Tibial nerve (tissue), 4 donors: ENCODE measurements at places on chromosomes 11 and 22. TPM values are rescaled to one million over a fixed set of nuclear protein-coding genes. Genes with fewer than 3 reads are reported as not detected.

- no peak for DNase-seq
- no peak overlapping the region for H3K4me3 ChIP-seq
- H3K36me3 ChIP-seq, result no peaks in the 10 kb centered on the region
- no peaks in the 10 kb centered on the region for H3K4me1 ChIP-seq
These were observed 211.7 kb downstream of the FAM76B start for GRCh38 chr11:95577716-95578460.

The HEPN1 gene
- not detected for total RNA-seq

DNA sequence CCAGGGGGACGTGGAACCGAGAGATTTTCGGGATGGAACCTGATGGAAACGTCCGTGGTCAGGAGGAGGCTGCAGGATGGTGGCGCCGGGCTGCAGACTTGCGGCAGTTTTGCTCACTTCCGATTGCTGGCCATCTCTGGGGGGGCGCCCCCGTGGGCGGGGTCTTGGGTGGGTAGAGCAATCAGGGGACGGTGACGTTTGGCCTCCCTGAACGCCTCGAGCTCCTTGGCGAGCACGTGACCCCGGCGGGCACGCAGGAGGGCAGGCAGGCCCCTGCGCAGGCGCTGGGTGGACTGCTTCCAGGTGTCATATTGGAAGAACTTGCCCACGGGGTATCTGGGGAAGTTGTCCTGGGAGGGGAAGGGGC, 6.3 kb downstream of the IGF2 start:
- H3K4me3 ChIP-seq, result no peak overlapping the region
- no peak overlapping the region for H3K27ac ChIP-seq
- no peaks in the 10 kb centered on the region for H3K36me3 ChIP-seq
- no peak for DNase-seq

GRCh38 chr22:35556666-35557065, 16.0 kb downstream of the RASD2 start:
- H3K27ac ChIP-seq, result no peak overlapping the region
- no peak overlapping the region for H3K4me3 ChIP-seq

The ZNF214 gene
- 7.0 TPM for total RNA-seq

The SERPINH1 gene
- total RNA-seq, result 151 TPM

The DEPDC7 gene
- total RNA-seq, result 9.0 TPM

DNA sequence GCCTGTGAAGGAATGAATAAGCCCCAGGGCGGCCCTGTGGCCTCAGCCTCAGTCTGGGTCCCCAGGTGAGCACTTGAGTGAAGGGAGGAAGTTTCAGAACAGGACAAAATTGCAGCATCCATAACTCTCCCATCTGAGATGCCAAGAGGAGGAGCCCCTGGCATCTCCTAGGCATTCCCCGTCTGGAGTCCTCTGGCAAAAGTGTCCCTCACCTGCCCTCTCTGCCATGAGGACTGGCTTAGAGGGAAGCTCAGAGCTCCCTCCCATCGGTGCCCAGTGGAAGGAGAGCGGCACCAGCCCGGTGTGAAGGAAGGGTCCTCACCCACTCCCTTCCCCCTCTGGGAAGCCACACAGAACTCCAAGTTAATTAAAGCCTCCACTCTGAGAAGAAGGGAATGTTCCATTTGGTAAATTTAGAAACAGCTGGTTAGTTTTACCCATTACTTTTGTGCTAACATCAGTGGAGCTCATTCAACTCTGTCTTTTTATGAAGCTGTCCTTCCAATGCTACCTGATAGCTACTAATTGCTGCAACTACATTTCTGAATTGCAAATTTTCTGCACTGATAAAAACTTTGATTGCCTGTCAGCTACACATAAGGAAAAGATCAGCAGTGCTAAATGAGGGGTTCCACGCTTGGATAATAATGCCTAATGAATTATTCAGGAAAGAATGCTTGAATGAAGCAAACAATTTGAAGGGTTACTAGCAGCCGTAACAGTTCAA, 123.3 kb upstream of the RCN1 start:
- no peaks in the 10 kb centered on the region for H3K36me3 ChIP-seq
- no peak overlapping the region for H3K27ac ChIP-seq
- DNase-seq, result no peak
- H3K4me1 ChIP-seq, result no peaks in the 10 kb centered on the region
- H3K27me3 ChIP-seq, result no peaks in the 10 kb centered on the region

DNA sequence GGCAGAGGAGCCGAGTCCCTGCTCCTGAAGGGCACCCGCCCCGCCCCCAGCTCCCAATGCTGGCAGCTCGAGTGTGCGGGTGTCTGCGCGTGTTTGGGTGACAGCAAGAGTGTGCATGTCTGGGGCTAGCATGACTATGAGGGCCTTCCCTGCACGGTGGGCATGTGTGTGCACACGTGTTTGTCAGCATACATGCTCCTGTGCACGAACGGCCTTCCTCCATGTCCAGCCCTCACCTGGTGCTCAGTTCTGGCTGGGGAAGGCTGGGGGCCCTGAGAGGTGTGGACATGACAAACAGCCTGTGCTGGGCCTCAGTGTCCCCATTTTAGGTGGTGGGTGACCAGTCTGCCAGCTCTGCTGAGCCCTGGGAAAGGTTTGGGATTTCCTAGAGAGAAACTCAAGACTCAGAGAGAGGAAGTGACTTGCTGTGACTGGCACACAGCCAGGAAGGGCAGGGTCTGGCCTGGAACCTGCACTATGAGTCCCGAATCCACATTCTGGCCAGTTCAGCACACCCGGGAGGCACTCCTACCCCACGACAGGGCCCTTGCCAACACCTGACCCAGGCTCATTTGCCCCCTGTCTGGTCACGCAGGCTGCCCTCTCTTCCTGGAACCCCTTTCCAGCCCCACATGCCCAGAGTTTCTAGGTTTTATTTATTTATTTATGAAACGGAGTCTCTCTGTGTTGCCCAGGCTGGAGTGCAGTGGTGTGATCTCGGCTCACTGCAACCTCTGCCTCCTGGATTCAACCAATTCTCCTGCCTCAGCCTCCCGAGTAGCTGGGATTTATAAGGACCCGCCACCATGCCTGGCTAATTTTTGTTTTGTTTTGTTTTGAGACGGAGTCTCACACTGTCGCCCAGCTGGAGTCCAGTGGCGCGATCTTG, 3.3 kb upstream of the SHISA8 start:
- no peaks in the 10 kb centered on the region for H3K36me3 ChIP-seq
- H3K4me3 ChIP-seq, result no peak overlapping the region
- H3K27ac ChIP-seq, result no peak overlapping the region
- H3K4me1 ChIP-seq, result no peaks in the 10 kb centered on the region

GRCh38 chr11:118619444-118620197, 12.2 kb downstream of the PHLDB1 start:
- no peak overlapping the region for H3K4me3 ChIP-seq
- DNase-seq, result no peak
- H3K27me3 ChIP-seq, result no peaks in the 10 kb centered on the region

- H3K4me3 ChIP-seq, result no peak overlapping the region
- DNase-seq, result no peak
- H3K27me3 ChIP-seq, result peaks cover 4% of the 10 kb centered on the region
- H3K36me3 ChIP-seq, result no peaks in the 10 kb centered on the region
- no peak overlapping the region for H3K27ac ChIP-seq
These were observed 6.5 kb downstream of the ASPHD2 start for GRCh38 chr22:26435327-26436093.

GRCh38 chr11:128620309-128621100, 33.1 kb upstream of the ETS1 start:
- no peaks in the 10 kb centered on the region for H3K36me3 ChIP-seq
- no peak overlapping the region for H3K27ac ChIP-seq
- H3K4me1 ChIP-seq, result no peaks in the 10 kb centered on the region
- no peaks in the 10 kb centered on the region for H3K27me3 ChIP-seq
- no peak overlapping the region for H3K4me3 ChIP-seq

DNA sequence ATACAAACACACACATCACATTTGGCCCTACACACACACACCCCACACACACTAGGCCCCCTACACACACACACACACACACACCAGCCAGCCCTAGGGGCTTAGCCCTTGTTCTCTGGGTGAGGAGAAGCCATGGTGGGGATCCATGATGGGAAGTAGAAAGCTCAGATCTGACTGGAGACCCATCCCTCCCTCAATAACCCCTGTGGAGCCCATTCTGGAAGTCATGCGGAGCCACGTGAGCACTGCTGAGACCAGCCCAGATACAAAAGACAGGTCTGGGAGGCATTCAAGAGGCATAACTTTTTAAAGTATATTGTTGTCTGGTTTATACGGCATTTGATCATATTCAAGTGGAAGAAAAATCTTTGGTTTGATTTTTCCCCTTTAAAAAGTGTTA, 448.5 kb downstream of the SOX6 start:
- H3K36me3 ChIP-seq, result no peaks in the 10 kb centered on the region
- DNase-seq, result no peak
- H3K4me1 ChIP-seq, result no peaks in the 10 kb centered on the region

DNA sequence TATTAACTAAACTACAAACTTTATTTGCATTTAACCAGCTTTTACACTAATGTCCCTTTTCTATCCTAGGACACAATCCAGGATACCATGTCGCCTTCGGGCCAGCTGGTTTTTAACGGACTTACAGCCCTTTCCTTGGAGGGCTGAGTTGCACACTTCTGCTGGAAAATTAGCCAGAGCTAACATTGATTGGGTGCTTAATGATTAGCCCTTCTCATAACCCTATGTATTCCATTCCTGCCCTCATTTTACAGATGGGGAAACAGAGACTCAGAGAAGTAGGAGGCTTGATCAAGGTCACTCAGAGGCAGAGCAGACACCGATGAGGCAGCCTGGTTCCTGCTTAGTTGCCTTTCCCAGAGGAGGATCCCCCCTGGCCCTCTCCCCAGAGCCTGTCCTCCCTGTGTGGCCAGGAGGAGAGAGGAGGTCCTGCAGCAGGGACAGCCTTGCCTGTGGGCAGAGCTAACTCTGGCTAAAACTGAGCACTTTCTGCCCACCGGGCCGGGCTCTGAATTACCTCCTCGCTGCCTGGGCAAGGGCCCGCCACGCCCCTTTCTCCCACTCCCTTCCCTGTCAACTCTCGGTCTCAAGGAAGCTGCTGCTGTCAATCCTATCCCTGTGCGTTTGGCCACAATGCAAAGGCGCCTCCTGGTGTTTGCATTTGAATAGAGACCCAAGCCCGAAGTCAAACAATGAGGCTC, 59.6 kb upstream of the PAX6 start:
- no peak overlapping the region for H3K27ac ChIP-seq
- H3K4me3 ChIP-seq, result no peak overlapping the region
- DNase-seq, result no peak
- no peaks in the 10 kb centered on the region for H3K4me1 ChIP-seq

The C11orf86 gene
- total RNA-seq, result not detected

DNA sequence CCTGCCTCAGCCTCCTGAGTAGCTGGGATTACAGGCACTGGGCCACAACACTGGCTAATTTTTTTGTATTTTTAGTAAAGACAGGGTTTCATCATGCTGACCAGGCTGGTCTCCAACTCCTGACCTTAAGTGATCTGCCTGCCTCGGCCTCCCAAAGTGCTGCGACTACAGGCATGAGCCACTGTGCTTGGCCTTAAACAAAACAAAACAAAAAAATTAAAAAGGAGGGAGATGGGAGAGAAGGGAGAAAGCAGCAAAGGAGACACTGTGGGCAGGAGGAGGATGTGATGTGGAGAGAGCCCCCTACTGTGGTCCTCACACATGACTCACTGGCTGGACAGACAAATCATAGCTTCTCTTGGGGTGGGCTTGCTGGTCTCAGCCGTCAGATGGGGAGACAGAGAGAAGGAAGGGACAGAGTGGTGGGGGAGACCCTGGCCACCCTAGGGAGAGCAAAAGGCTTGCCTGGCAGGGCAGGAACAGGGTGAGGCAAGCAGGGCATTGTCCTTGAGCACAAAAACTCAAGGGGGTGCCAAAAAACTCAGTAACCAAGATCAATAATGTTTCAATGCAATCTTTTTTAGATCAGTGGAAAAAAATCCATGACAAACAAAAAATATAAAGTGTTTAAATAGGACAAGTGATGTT, 31.6 kb downstream of the TPST2 start:
- H3K36me3 ChIP-seq, result no peaks in the 10 kb centered on the region
- no peaks in the 10 kb centered on the region for H3K4me1 ChIP-seq
- no peak for DNase-seq
- no peak overlapping the region for H3K4me3 ChIP-seq

GRCh38 chr11:115470928-115471327, 33.3 kb downstream of the CADM1 start:
- H3K4me1 ChIP-seq, result no peaks in the 10 kb centered on the region
- no peak overlapping the region for H3K4me3 ChIP-seq
- DNase-seq, result no peak
- H3K27me3 ChIP-seq, result no peaks in the 10 kb centered on the region

DNA sequence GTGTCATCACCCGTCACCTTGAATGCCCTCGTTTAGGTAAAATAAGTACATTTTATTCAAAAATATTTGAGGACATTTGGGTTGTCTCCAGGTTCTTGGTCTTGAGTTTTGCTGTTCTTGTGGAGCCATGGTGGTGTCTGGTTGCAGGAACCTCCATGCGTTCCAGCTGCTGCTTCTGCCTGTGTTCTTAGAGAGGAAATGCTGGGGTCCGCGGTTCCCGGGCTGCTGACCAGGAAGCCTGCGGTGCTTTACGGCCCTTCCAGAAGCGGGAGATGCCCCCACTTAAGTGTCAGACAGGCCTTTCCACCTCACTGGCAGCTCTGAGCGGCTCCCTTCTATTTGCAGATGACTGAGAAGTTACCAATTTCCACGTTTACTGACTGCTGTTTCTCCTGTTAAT, 66.8 kb downstream of the LRP5 start:
- no peaks in the 10 kb centered on the region for H3K36me3 ChIP-seq
- no peak overlapping the region for H3K27ac ChIP-seq
- H3K4me3 ChIP-seq, result no peak overlapping the region
- H3K4me1 ChIP-seq, result peaks cover 63% of the 10 kb centered on the region
- no peak for DNase-seq

GRCh38 chr11:38867338-38867737, 2269.3 kb upstream of the RAG2 start:
- no peak overlapping the region for H3K27ac ChIP-seq
- no peak for DNase-seq
- no peaks in the 10 kb centered on the region for H3K4me1 ChIP-seq
- no peaks in the 10 kb centered on the region for H3K36me3 ChIP-seq
- H3K27me3 ChIP-seq, result no peaks in the 10 kb centered on the region

GRCh38 chr11:44377121-44377520, 67.2 kb upstream of the ALX4 start:
- no peak overlapping the region for H3K27ac ChIP-seq
- H3K4me1 ChIP-seq, result no peaks in the 10 kb centered on the region
- no peak for DNase-seq
- no peaks in the 10 kb centered on the region for H3K36me3 ChIP-seq
- no peak overlapping the region for H3K4me3 ChIP-seq

GRCh38 chr11:69836401-69836800, 17.2 kb upstream of the FGF3 start:
- no peak overlapping the region for H3K4me3 ChIP-seq
- H3K4me1 ChIP-seq, result no peaks in the 10 kb centered on the region
- no peak for DNase-seq
- peaks cover 36% of the 10 kb centered on the region for H3K27me3 ChIP-seq
- H3K27ac ChIP-seq, result no peak overlapping the region

The C22orf42 gene
- total RNA-seq, result not detected

The DEUP1 gene
- total RNA-seq, result not detected

DNA sequence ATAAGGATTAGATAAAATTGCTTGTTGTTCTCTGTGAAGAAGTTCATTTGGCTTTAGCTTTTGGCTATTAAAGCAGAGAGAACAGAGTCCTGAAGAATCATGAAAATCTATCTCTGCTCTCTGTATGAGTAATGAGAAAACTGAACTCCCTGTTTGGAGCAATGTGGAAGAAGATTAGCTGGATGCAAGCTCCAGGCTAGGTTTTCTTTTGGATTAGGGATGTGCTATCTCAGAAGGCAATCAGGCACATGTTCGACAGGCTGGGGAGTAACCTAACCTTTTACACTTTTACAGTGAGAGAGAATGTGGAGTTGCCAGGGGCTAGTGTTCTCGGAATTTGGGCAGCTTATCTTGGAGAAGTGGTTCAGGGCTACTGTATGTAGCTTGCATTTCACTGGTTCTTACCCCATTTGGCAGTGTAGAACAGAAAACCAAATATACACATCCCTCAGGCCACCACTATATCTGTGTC, 8.5 kb upstream of the SLN start:
- no peak for DNase-seq
- no peaks in the 10 kb centered on the region for H3K4me1 ChIP-seq
- H3K4me3 ChIP-seq, result no peak overlapping the region
- H3K27me3 ChIP-seq, result no peaks in the 10 kb centered on the region
- no peak overlapping the region for H3K27ac ChIP-seq
